Dermis microvascular lymphatic vessel endothelial cell (primary cell): ENCODE measurements at places on chromosomes 12 and 14. TPM values are rescaled to one million over a fixed set of nuclear protein-coding genes. Genes with fewer than 3 reads are reported as not detected.
A peak's percentile ranks its signal among the peaks of the same experiment; 100 is the strongest.

- no peak for DNase-seq
Observed at GRCh38 chr14:61753631-61754030, 8.6 kb upstream of the SNAPC1 start.

DNA sequence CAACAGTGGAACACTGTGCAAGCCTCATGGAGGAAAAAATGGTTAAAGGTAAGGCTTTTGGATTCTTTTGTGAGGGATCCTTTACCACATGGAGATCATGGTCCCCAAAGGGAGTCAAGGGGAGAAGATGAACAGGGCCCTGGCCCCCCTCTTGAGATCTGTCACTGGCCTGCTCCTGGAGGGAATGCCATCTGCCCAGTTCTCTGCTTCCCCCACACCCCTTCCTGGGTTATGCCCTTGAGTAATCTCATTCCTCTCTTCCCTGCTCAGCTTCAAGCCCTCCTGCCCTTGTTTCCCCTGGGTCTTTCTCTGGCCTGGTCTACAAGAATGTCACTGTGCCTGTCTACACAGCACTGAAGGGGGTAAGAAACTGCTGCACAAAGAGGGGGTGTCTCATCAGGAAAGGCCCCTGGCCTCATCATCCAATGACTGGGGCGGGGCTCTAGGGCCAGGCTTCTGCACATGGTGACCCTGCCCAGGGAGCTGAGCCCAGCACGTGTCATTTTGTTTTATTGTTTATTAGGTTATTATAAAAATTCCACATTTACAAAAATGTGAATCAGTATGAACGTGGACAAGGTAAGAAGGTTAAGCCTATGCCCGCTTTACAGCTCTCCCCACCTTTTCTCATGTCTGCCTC, 30.3 kb downstream of the PIGH start:
- no peak for DNase-seq

Gene NAP1L1
- total RNA-seq = 134 and 144 TPM in 2 replicates

DNA sequence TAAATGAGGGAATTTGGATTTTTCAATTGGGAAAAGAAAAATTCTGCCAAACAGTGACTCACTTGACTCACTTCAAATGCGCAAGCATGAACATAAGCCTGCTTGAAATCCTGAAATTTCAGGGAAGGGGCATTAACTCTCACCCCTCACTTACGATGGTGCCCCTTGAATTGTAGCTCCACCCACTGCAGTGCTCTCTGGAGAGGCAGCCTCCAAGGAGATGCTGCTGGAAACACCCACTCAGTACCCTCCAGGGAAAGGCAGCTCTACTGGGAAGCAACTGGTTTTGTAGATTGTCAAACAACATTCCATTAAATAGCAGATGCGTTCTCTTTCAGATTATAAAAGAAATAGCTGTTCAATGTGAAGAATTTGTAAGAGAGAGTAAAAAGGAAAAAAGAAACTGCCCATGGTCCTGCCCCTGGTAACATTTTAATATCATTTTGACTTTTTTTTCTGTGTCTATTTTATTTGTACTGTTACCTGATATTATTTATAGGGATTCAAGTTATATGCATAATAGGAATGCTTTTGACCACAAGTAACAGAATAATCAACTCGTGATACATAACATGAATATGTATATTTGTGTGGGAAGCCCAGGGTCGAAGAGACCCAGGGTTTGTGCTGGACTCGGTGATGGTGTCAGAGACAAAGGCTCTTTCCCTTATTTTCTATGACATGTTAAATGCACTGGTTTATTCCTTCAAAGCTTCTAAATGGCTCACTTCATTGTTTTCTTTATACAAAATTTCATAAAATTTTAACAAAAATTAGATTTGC, 31.1 kb upstream of the TMEM132C start:
- no peak for DNase-seq

GRCh38 chr12:43241986-43242385, 310.0 kb downstream of the ADAMTS20 start:
- peak; percentile 1 for DNase-seq

DNA sequence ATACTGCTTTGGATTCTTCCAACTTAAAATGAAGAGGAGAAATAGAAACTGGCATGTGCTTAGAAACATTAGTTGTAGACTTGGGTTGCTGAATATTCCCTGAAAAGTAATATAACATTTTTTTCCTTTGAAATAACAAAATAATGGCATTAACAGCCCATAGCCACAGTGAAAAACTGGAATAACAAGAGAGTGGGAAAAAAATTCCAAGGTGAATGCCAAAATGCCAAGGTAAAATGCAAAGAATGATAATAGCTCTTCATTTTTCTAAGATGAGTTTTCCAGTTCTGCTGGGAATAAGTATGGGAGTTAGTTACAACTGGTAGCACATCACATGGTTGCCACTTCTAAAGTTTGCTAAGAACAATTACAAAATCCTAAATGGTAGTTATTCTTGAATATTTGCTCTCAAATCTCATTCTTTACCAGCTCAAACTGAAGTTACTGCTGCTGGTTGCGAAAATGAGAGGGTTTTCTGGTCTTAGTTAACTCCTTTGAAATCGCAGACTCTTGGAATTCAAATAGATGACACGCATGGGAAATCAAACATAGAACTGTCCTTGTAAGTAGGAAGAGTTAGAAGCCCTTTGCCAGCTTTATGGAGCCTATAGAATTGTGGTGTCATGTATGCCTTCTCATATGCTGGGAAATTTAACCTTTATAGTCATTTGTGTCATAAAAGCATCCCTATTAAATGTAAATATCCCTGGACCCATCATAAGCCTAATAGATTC, 165.0 kb upstream of the DCN start:
- no peak for DNase-seq

- no peak for DNase-seq
Observed at GRCh38 chr14:76713121-76713520, 48.1 kb upstream of the VASH1 start.

GRCh38 chr12:106987846-106988245, 900 bp upstream of the MTERF2 start:
- DNase-seq = no peak

- DNase-seq = no peak
Observed at GRCh38 chr12:49946086-49946485, 4.5 kb upstream of the AQP2 start.

DNA sequence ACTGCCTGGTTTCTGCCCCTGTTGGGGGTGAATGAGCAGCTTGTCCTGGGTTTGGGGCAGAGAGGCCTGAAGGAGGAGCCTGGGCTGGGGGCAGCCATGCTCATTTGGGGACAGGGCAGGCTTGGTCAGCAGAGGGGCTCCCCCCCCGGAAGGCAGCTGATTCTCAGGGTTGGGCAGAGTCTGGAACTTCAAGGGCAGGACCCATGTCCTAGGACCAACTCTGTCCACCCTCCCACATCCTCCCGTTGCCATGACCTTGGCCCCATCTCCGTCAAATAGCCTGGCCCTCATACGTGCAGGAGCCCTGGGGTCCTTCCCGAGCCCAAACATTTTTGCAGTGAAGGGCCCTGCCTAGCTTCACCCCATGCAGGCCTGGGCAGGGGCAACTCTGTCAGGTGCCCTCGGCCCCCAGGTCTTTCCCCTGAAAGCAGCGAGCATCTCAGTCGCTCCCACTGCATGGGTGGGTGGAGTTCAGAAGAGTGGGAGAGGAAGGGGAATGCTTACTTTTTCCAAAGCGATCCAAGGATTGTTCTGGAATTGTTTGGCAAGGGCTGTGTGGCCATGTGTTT, 32.6 kb downstream of the TNFAIP2 start:
- no peak for DNase-seq

Gene RD3L
- total RNA-seq = not detected in 2 replicates

GRCh38 chr14:92958373-92959188, 35.6 kb downstream of the CHGA start:
- no peak for DNase-seq

DNA sequence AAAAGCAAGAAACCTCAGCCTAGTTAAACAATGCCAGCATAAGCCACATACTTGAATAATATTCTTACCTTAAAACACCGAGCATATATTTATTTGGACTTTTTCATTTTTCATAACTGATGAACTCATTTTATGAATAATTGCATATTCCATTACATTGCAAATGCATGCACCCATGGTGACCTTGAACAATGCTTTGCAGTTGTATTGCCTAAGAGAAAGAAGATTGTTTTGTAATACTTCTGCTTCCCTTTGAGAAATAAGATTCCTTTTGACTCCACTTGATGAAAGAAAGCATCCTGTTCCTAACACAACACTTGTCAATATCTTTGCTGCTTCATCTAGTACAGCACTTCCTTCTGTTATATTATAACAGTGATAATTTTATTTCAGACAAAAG, 1182.2 kb downstream of the FLRT2 start:
- no peak for DNase-seq

DNA sequence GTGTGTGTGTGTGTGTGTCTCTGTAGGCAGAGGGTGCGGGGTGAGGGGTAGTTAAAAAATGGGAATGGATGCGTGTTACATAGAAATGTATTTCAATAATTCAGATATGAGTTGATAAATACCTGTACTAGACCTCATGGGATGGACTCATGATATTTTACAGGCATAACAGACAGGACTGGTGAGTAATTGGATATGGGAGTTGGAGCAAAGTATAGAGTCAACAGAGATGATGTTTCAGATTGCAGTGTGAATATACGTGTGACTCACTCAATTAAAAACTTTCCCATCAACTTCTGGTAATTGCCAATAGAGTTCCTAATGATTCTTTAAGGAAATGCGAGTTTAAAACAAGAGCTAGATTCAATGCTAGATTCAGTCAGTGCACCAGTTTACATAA, 711.9 kb downstream of the C12orf50 start:
- peak; percentile 26 for DNase-seq

GRCh38 chr14:71698027-71698426, 234.2 kb upstream of the RGS6 start:
- DNase-seq = no peak

DNA sequence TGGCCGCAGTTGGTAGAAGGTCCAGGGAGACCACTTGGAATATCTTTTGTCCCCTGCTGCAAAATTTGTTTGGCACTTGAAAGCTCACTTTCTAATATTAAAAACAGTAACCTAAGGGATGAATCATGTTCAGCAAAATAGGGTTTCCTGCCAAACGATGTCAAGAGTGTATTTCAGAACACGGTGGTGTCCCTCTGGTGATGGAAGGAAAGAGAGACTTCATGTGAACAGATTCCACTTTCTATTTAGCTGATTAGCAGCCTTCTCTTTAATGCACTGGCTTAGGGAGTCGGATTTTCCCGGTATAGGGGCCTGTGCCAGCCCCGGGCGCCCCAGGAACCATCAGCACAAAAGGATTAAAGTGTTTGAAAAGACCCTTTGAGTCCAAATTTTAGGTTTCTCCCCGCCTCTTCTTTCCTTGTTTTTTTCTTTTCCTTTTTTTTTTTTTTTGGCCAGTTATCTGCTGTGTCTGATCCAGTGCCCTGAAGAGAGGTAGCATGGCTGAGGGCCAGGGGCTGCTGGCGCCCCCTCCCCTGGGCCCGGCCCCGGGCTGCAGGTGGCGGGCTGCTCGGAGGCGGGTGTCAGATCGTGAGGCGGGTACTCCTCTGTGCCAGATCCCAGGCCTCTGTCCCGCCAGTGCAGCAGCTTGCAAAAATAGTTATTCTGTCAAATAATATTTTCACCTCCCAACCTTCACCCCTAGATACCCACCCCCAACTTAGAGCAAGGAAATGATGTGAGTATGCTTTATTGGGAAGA, 88.3 kb downstream of the TESC start:
- peak; percentile 17 for DNase-seq

DNA sequence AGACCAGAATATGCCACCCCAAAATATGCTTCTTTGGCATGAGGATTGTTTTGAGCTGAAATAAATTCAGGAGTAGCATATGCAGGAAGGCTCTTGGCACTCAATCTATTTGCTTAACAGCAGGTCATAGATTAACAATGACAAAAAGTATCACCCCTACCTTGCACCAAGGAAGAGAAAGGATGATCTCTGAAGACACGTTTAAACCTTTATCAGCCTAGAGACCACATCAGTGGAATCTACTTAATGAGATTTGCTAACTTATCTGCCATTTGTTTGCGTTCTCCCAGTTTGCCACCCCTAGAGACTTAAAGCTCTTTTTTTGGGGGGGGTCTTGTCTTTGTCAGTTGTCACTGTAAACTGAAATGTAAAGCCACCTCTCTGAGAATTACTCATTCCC, 1278.7 kb upstream of the USP15 start:
- DNase-seq = no peak

Gene SPTLC2
- 60.2 and 68.7 TPM in 2 replicates for total RNA-seq

DNA sequence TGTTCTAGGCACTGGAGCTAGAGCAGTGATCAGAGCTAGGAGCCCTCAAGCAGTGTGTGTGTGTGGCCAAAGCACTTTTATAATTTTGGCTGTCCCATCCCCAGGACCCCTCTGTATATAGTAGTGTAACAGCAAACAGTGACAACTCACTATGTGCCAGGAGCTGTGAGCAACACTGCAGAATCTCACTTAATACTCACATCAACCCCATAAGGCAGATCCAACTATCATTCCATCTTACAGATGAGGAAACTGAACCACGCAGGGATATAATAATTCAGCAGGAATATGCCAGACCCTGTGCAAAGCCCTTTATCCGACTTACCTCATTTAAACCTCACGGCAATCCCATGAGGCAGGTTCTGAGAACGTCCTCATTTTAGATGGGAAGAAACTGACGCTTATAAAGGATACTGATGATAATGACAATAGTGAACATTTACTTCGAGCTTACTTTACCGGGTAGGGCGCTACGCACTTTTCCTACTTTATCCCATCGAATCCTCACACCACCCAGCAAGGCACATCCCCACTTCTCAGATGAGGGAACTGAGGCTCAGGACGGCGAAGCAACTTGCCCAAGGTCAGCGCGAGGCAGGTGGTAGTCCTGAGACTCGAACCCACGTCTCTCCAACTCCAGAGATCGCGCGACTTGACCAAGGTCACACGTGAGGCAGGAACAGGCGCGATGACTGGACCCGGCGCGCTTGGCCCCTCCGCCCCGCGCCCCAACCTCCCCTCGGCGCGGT, 687 bp downstream of the RAB35 start:
- DNase-seq = peak; percentile 45

Gene ADAMTS20
- not detected in 2 replicates for total RNA-seq

Gene CD4
- not detected in 2 replicates for total RNA-seq

Gene KLRC2
- total RNA-seq = not detected in 2 replicates

DNA sequence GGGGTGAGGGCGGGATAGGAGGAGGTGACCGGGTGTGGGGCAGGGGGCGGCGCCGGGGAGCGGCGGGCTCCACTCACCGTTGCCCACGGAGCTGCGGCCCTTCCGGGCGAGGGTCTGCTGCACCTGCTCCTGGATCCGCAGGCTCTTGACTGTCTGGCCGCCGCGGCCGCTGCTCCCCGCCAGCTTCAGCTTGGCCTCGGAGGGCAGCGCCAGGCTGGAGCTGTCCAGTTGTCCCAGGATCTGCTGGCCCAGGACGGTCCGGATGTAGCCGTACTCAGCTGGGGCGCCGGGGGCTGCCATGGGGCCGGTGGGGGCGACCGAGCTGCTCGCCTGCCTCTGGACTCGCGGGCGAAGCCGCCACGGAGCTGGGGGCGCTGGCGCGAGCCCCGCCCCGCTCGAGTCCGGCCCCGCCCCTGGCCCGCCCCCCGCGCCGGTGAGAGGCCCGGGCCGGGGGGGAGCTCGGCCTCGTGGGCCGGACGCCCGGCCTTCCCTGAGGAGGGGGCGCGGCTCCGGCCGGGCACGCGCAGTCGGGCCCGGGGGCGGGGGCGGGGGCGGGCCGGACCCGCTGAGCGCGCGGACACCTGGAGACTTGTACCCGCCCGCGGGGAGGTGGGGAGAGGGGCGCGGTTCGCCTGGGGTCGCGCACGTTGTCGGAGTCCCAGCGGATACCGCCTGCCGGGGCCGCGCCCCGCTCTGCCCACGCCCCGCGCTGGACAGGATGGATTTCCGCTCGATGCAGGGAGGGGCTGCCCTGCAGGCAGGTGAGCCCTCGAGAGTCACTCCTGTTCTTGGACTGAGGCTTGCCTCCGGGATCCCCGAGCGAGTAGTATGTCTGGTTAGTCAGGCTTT, at the start of gene PKP2:
TSS of gene PKP2 (minus strand) at position 346 of the 849 bp plus-strand sequence. CDS start at position 300, 46 bp downstream.
- peak; percentile 43 for DNase-seq
